ENCODE measurements at places on chromosomes 11 and 22. TPM values are rescaled to one million over a fixed set of nuclear protein-coding genes. Genes with fewer than 3 reads are reported as not detected.

GRCh38 chr22:21807544-21808529 is 59.6 kb downstream of the MAPK1 start:
- no peak for DNase-seq

The FGF3 gene
- not detected for total RNA-seq

- no peak for DNase-seq
Observed at GRCh38 chr22:17706947-17707346, 67.3 kb downstream of the BID start.

The PATE4 gene
- total RNA-seq: not detected

- DNase-seq: no peak
Observed at GRCh38 chr11:70574725-70575347, 176.5 kb downstream of the CTTN start.

The SLC22A6 gene
- total RNA-seq: not detected

The OR5B21 gene
- not detected for total RNA-seq

GRCh38 chr11:38667359-38667758 is 2069.3 kb upstream of the RAG2 start:
- DNase-seq: no peak
